ENCODE measurements at places on chromosomes 7 and 10.

DNA sequence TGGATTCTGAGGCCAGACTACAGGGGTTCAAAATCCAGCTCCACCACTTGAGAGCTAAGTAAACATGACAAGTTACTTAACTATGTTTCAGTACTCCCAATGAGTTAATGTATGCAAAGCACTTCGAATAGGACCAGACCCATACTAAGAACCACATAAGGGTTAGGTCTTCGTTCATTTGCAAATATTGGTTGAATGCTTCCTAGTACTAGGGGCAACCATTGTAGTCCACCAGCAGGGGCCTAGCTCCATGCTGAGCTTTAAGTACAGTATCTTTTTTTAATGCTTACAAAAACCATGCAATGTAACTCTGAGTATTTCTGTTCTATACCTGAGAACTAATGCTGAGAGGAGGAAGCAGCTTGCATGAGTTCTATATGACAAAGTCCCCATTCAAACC lies 80.4 kb upstream of the PDE1C start:
- no peak for DNase-seq

- DNase-seq = no peak
Observed at GRCh38 chr7:106626376-106627164, 34.4 kb downstream of the CCDC71L start.

GRCh38 chr7:22730921-22731654 lies 4.1 kb downstream of the IL6 start:
- no peak for DNase-seq

DNA sequence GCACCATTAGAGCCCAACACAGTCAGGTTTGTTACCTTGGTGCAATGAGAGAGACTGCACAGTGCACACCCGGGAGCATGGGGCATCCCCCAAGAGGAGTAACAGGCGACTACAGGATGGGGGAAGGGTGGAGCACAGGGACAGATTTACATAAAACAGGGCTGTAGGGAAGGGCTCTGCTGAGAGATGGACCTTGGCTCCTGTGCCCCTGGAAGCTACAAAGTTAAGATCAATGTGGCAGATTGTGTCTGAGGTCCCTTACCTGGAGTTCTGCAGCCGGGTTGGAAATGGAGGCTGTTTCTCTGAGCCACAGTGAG lies 13.7 kb upstream of the SLC18A3 start:
- no peak for DNase-seq

DNA sequence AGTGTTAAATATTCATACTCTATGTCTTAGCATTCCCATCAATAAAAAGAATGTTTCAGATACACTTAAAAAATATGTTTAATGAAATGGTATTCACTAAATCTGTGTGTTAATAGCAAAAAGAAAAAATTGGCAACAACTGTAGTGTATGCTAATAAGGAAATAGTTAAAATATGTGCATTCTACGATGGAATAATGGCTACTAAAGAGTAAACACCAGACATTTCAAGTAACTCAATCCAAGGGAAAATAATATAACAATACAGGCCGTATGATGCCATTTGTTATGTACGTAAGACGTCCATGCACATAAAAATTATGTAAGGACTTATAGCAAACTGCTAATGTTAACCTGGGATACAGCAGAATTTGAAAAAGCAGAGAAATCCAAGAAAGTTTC lies 46.6 kb downstream of the MAD1L1 start:
- no peak for DNase-seq

GRCh38 chr7:132116369-132116768 lies 459.9 kb downstream of the PLXNA4 start:
- DNase-seq = no peak

DNA sequence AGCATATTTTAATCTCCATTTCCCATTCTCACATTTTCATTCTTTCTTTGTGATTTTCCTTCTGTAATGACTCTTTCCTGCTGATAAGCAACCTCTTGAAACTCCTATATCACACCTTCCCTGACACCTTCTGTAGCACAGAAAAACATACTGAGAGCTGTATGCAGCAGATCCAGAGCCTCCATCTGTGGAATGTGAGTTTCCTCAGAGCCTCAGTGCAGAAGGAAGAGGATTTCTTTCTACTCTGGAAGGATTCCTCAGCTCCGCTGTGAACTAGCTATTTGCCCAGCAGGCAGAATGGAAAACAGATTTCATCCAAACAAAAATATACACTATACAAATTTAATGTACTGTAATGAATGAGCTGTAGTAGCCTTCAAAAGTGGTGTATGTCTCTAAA lies 841.3 kb upstream of the ZWINT start:
- no peak for DNase-seq

GRCh38 chr7:100578246-100579183 lies 4.8 kb upstream of the SAP25 start:
- no peak for DNase-seq

GRCh38 chr7:131104596-131105293 lies 222.9 kb upstream of the MKLN1 start:
- DNase-seq = no peak

DNA sequence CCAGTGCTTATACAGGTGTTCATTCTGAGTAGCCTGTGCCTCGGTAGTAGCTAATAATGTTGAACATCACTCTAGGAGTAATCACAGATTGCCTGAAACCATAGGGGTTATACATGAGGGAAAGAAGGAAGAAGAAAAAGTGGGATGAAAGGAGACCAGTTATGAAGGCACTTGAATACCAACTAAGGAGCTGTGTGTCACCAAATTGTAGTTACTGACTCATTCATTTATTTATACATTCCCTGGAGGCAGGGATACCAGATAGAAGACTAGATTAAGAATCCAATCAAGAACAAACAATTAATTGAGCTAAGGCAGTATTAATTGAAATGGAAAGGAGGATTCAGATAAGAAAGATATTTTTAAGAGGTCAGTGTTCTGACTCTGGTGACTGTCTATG lies 129.6 kb upstream of the PRPS1L1 start:
- DNase-seq = no peak

- no peak for DNase-seq
Observed at GRCh38 chr7:27842094-27842692, 102.2 kb downstream of the TAX1BP1 start.

DNA sequence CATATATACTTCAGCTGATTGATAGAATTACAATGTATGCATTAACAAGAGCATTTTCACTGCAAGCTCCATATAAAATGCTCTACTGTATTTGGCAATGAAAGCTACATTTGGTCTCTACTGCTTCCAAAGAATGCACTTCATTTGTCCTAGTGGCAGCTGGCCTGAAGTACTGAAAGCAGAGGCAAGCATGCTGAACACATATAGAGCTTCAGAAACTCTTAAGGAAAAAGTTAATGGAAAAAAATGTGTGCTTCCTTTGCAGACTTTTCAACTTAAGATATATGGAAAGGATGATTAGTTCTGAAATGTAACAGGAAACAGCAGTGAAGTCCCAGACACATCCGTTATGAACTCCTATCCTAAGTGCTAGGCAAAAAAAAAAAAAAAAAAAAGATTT lies 537.1 kb upstream of the POM121L12 start:
- DNase-seq = no peak

GRCh38 chr10:25982107-25982506 lies 48.1 kb downstream of the MYO3A start:
- DNase-seq = no peak

GRCh38 chr7:85730012-85730411 lies 543.2 kb upstream of the SEMA3D start:
- no peak for DNase-seq

DNA sequence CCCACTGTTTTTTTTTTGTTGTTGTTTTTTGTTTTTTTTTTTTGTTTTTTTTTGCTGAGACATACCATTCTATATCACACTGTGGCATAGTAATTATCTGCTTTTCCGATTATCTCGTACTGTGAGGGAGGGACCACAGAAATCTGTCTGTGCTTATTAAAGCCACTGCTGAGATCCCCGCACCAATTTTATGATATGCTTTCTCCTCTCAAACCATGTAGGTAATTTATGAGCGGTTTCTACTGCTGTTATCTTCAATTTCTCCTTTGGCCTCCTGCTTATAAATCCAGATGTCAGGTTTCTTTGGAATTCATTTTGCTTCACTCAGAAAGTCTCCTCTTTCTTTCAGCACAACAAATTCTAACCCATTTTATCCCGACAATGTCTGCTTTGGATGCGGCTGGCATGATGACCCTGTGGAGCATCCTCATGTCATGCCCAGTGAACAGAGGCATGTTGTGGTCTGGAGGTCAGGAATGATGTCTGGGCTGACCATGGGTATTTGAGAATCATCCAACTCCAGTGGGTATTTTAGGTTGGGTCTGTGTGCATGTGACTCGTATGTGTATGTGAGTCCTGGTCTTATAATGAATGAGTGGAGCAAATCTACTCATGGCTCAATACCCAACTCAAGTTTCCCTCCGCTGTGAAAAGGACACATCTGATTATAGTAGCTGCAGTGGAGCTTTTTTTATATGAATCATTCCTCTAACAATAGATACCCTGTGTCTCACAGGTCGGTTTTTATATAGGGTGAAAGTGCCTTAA lies 213.4 kb downstream of the GALNT17 start:
- DNase-seq = no peak

- DNase-seq = no peak
Observed at GRCh38 chr10:70131560-70131937, 1.1 kb downstream of the AIFM2 start.

DNA sequence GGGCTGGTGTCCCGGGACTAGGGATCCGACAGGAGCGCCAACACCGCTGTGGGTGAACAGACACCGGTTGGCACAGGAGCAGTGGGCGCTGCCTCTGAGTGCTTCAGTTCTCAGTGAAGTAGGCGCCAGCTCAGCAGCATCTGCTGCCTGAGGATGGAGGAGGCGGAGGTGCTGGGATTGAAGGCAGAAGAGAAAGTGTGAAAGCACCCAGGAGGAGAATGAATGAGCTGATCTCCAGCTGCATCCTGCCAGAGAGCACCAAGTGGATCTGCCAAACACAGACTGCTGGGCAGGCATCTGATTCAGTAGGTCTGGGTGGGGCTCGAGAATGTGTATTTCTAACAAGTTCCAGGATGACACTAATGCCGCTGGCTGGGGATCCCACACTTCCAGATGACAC lies 74.5 kb downstream of the LANCL2 start:
- DNase-seq = no peak

GRCh38 chr10:58920655-58921003 lies 255.8 kb upstream of the PHYHIPL start:
- no peak for DNase-seq

- DNase-seq = no peak
Observed at GRCh38 chr10:96919785-96920430, 87.8 kb downstream of the LCOR start.

- DNase-seq = no peak
Observed at GRCh38 chr7:32075612-32076011, 5.4 kb upstream of the PDE1C start.

GRCh38 chr7:15829691-15830090 lies 143.2 kb upstream of the MEOX2 start:
- DNase-seq = no peak

- no peak for DNase-seq
Observed at GRCh38 chr10:43059336-43059720, 17.5 kb upstream of the RET start.

DNA sequence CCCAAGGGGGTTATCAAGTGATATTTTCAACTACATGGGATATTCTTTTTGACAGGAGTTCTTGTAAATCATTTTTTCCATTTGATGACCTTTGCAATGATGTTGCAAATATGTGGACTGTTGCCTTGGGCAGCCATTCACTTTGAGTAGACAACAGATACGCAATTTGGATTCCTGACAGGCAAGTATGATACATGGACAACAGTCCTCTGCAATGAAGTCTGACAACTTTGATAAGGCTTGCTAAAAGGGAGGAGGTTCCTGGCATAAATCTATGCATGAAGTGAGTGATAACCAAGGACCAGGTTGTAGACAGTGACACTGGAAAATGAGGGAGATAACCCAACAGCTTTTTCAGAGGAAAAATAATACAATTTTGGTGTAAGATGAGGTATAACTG lies 17.7 kb downstream of the LRRD1 start:
- DNase-seq = no peak

- DNase-seq = no peak
Observed at GRCh38 chr7:71286336-71286735, 154.4 kb downstream of the GALNT17 start.

- no peak for DNase-seq
Observed at GRCh38 chr10:132934953-132935352, 7.4 kb downstream of the CFAP46 start.

GRCh38 chr7:29649876-29650275 lies 86.2 kb downstream of the PRR15 start:
- no peak for DNase-seq

- DNase-seq = no peak
Observed at GRCh38 chr7:40509287-40509996, 374.6 kb downstream of the SUGCT start.

GRCh38 chr7:24580283-24580946 lies 7.2 kb downstream of the PALS2 start:
- no peak for DNase-seq

- DNase-seq = peak; percentile 46
Observed at GRCh38 chr10:49187950-49188761, at the start of gene TMEM273. Gene TMEM273 (minus strand): TSS chr10:49188391. CDS start chr10:49188336, 55 bp downstream.

- no peak for DNase-seq
Observed at GRCh38 chr7:2158331-2159175, 74.2 kb downstream of the MAD1L1 start.

DNA sequence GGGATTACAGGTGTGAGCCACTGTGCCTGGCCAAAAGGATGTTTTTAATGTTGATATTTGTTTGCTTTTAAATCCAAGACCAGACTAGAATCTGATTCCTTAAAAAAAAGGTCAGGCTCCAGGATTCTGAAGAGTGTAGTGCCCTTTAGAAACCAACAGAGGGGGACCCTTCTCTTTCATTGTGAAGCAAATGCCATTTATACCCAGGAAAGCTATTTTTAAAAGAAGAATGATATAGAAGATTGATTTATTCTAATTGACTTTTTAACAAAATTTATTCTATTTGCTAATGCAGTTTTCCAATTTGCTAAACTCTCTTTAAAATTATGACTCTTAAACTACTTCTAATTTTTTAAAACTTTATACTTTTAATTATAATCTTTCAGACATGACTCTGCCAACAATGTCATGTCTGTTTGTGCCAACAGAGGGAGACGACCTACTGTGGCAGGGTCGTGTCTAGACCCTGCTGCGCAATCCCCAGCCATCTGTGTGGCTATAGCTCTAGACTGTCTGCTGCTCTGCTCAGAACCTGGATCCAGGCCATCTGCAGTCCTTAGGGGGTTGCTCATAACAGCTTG lies 201.0 kb upstream of the IMMP2L start:
- no peak for DNase-seq

- DNase-seq = no peak
Observed at GRCh38 chr10:100917071-100917470, 4.3 kb downstream of the SLF2 start.

- DNase-seq = no peak
Observed at GRCh38 chr10:79166741-79167140, 98.0 kb downstream of the ZMIZ1 start.

GRCh38 chr10:6300106-6300783 lies 97.5 kb downstream of the PFKFB3 start:
- peak; percentile 61 for DNase-seq

GRCh38 chr10:51318399-51319172 lies 244.3 kb downstream of the PRKG1 start:
- DNase-seq = no peak

- DNase-seq = no peak
Observed at GRCh38 chr7:3068530-3068929, 24.9 kb upstream of the CARD11 start.
